CD4-positive, alpha-beta memory T cell (primary cell): ENCODE measurements at places on chromosomes 7 and 10. TPM values are rescaled to one million over a fixed set of nuclear protein-coding genes. Genes with fewer than 3 reads are reported as not detected.

KCNMA1 gene
- not detected for total RNA-seq

- no peaks in the 10 kb centered on the region for H3K27me3 ChIP-seq
- H3K4me3 ChIP-seq: no peak overlapping the region
- DNase-seq: peak; percentile 67
- no peak overlapping the region for H3K27ac ChIP-seq
These were observed 10.4 kb upstream of the LMBR1 start for GRCh38 chr7:156903232-156903909.

GRCh38 chr7:96233528-96234154 is 88.3 kb downstream of the SLC25A13 start:
- DNase-seq: no peak
- H3K27ac ChIP-seq: no peak overlapping the region
- H3K4me1 ChIP-seq: no peaks in the 10 kb centered on the region
- H3K4me3 ChIP-seq: no peak overlapping the region
- H3K36me3 ChIP-seq: no peaks in the 10 kb centered on the region

- H3K4me1 ChIP-seq: no peaks in the 10 kb centered on the region
- no peaks in the 10 kb centered on the region for H3K27me3 ChIP-seq
- no peak for DNase-seq
- no peak overlapping the region for H3K4me3 ChIP-seq
These were observed 1002.0 kb downstream of the LRMDA start for GRCh38 chr10:76433161-76434005.

- H3K4me1 ChIP-seq: no peaks in the 10 kb centered on the region
- no peak for DNase-seq
- no peak overlapping the region for H3K4me3 ChIP-seq
- H3K27me3 ChIP-seq: no peaks in the 10 kb centered on the region
- peaks cover 80% of the 10 kb centered on the region for H3K36me3 ChIP-seq
These were observed 18.3 kb downstream of the ZDHHC16 start for GRCh38 chr10:97464226-97464625.

DNA sequence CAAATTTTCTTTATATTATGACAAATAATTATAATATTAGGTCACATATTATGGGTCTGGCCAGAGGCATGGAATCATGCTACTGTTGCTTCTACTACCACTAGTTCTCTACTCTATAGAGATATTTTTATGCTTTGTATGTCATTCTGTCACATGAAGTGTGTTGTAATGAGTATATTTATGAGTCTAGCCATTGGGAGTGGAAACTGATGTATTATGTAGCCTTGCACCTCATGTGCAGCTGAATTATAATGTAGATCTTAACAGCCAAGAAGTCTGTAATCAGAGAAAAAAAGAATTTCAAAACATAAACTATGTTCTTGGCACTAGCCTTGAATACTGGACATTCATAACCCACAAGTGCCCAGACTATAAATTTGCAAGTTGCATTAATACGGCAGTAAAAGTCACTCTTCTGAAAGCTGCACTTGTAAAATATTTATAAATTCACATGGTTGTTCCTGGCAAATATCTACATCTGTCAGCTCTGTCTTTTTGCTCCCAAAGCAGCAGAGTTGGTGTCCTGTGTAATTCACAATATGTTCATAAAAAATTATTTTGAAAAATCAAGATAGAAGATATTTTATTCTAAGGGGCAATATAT is 48.6 kb upstream of the SKAP2 start:
- no peak overlapping the region for H3K27ac ChIP-seq
- no peaks in the 10 kb centered on the region for H3K27me3 ChIP-seq
- no peak for DNase-seq
- no peak overlapping the region for H3K4me3 ChIP-seq
- no peaks in the 10 kb centered on the region for H3K4me1 ChIP-seq
- no peaks in the 10 kb centered on the region for H3K36me3 ChIP-seq

- no peak overlapping the region for H3K4me3 ChIP-seq
- no peaks in the 10 kb centered on the region for H3K27me3 ChIP-seq
- DNase-seq: no peak
- H3K27ac ChIP-seq: no peak overlapping the region
- H3K36me3 ChIP-seq: no peaks in the 10 kb centered on the region
These were observed 35.7 kb downstream of the LHPP start for GRCh38 chr10:124497196-124497881.

CPN1 gene
- total RNA-seq: not detected

DNA sequence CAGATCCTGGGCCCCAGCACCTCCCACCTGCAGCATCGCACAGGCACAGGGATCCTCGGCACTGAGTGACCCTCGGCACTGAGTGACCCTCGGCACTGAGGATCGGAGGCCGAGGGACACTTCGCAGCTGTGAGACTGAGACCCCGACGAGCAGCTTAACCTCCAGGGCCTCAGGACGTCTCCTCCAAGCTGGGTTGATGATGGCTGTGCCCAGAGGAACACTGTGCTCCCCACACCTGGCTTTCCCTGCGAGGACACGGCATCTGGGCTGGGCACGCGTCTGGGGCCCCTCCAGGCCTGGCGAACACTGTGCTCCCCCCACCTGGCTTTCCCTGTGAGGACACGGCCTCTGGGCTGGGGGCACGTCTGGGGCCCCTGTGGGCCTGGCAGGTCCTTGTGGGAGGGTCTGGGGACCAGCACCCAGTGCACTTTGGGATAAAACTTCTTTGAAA is 158.3 kb upstream of the PPP2R2D start:
- no peak overlapping the region for H3K27ac ChIP-seq
- H3K4me3 ChIP-seq: no peak overlapping the region
- H3K4me1 ChIP-seq: no peaks in the 10 kb centered on the region
- DNase-seq: no peak

- H3K4me1 ChIP-seq: no peaks in the 10 kb centered on the region
- H3K36me3 ChIP-seq: no peaks in the 10 kb centered on the region
- peaks cover 4% of the 10 kb centered on the region for H3K27me3 ChIP-seq
- no peak overlapping the region for H3K27ac ChIP-seq
These were observed 68.6 kb downstream of the FRMPD2 start for GRCh38 chr10:48205918-48206317.

UTF1 gene
- total RNA-seq: not detected
